ENCODE measurements at places on chromosomes 5 and 9.

GRCh38 chr5:80059354-80059980 lies 24.3 kb downstream of the THBS4 start:
- DNase-seq: no peak

DNA sequence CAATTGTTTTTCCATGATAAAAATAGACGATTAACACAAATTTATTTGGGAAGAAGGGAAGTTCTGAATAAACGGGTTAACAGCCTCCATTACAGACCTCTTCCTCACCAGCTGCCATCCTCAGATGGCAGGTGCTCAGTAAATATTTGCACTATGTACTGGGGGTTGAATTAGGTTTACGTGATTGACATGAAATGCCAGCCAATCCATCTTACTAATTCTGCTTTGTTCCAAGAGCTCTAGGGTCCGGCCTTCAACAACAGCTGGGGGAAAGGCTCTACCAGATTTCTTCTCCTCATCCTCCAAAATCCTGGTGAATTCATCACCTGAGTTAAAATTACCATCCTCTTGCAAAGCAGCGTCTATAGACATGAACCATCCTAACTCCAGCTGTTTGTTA lies 104.6 kb downstream of the MTX3 start:
- DNase-seq: no peak

GRCh38 chr5:73027361-73027760 lies 71.5 kb downstream of the FCHO2 start:
- DNase-seq: no peak

- DNase-seq: no peak
Observed at GRCh38 chr9:116942593-116943061, 255.5 kb downstream of the TRIM32 start.

DNA sequence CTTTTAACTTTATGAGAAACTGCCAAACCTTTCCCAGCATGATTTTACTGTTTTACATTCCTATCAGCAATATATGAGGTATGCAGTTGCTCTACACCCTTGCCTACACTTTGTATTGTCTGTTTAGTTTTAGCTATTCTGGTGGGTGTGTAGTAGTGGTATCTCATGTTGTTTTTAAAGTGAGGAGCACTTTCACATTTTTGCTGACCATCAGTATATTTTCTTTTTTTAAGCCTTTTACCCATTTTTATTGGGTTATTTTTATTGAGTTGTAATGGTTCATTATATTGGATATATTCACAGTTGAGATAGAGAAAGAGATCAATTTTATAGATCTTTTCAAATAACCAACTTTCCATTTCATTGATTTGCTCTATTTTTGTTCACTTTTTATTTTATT lies 102.4 kb downstream of the BARX1 start:
- no peak for DNase-seq

GRCh38 chr9:114428466-114428865 lies 40.7 kb upstream of the AKNA start:
- no peak for DNase-seq

GRCh38 chr5:64147849-64148441 lies 17.7 kb upstream of the RNF180 start:
- DNase-seq: no peak

GRCh38 chr9:113734826-113735225 lies 141.3 kb upstream of the ZNF618 start:
- DNase-seq: no peak

All from activated CD4-positive, alpha-beta memory T cell treated with anti-CD3 and anti-CD28 coated beads for 36 hours (primary cell).